ENCODE measurements at places on chromosomes 6 and 20. TPM values are rescaled to one million over a fixed set of nuclear protein-coding genes. Genes with fewer than 3 reads are reported as not detected.
A peak's percentile ranks its signal among the peaks of the same experiment; 100 is the strongest.

DNA sequence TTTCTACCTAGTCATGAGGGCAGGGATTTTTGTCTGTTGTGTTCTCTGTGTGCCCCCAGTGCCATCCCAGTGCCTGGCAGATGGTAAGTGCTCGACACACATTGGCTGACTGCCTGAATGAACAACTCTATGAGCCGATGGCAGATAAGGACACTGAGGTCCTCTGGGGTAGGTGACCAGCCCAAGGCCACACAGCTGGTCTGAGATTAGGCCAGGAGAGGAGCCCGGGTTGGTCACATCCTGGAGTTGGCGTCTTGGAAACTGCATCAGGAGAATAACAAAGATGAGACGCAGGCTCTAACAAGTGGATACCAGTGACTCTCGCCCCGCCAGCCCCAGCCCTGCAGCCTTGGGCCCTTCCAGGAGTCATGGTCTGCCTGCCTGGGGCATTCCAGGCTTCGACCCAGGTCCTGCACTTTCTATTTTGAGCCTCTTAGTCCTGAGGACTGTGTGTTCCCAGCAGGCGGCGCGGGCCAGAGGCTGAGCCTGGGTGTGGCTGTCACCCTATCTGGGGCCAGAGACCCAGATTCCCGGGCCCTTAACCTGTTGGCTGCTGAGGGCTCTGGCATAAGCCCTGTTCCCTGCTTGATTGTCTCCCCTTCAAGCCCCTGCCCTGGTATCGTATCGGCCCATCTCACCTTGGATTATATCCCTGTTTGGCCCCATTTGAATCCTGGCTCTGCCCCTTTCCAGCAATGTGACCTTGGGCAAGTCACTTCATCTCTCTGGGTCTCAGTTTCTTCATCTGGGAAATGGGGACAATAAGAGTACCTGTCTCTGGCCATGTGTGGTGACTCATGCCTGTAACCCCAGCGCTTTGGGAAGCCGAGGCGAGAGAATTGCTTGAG, 88.3 kb downstream of the CEBPB start:
- peak overlapping the region; percentile 77 for H3K27ac ChIP-seq
- peaks cover 37% of the 10 kb centered on the region for H3K4me1 ChIP-seq
- H3K36me3 ChIP-seq, result no peaks in the 10 kb centered on the region
- DNase-seq, result peak; percentile 73
- no peak overlapping the region for H3K4me3 ChIP-seq

Gene ENPP4
- total RNA-seq, result 13.8 TPM

Gene PPP1R16B
- 2.1 TPM for total RNA-seq

- no peak for DNase-seq
- no peak overlapping the region for H3K27ac ChIP-seq
- no peaks in the 10 kb centered on the region for H3K4me1 ChIP-seq
- H3K36me3 ChIP-seq, result no peaks in the 10 kb centered on the region
Measured at GRCh38 chr6:56595490-56596122, 47.1 kb downstream of the DST start.

DNA sequence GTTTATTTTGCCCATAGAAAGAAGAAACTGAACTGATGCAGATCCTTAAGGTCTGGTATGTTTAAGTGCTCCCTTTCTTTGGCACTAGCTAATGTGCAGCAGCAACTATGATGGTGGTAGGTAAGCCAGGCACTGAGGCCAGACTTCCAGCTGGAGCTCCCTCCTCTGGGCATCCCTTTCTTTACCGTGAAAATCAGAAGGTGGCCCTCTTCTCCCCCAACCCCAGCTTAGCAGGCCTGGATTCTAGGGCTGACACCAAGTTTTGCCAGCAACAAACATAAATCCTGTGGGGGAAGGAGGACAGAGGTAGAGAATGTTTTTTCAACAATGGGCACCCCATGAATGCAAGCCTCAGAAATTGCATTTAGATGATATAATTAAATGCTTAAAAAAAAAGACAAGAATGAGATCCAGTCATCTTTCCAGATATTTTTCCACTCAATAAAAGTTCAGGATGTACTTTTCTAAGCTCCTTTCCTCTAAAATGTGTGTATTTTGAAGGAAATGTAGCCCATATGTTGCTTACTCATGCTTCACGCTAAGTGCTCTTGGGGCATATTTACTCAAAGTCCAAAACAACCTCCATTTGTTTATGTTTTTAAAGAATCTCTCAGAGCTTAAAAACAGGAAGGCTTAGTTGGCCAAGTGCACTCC, 123.9 kb upstream of the NXT1 start:
- DNase-seq, result no peak
- no peak overlapping the region for H3K27ac ChIP-seq
- H3K4me3 ChIP-seq, result no peak overlapping the region
- H3K36me3 ChIP-seq, result no peaks in the 10 kb centered on the region

Gene RAET1G
- not detected for total RNA-seq

- peaks cover 7% of the 10 kb centered on the region for H3K4me1 ChIP-seq
- DNase-seq, result peak; percentile 71
- peaks cover 20% of the 10 kb centered on the region for H3K27me3 ChIP-seq
- H3K4me3 ChIP-seq, result peak within 1 kb of the TSS; percentile 53
- H3K27ac ChIP-seq, result no peak within 1 kb of the TSS
Measured at GRCh38 chr20:38926142-38926933, at the start of gene FAM83D. FAM83D (plus strand) TSS chr20:38926417; CDS start chr20:38926443, 26 bp downstream.

GRCh38 chr20:40134176-40134575, 554.9 kb downstream of the MAFB start:
- no peaks in the 10 kb centered on the region for H3K27me3 ChIP-seq
- no peak for DNase-seq
- no peak overlapping the region for H3K4me3 ChIP-seq
- no peak overlapping the region for H3K27ac ChIP-seq
- H3K36me3 ChIP-seq, result no peaks in the 10 kb centered on the region
- no peaks in the 10 kb centered on the region for H3K4me1 ChIP-seq

- no peak overlapping the region for H3K4me3 ChIP-seq
- no peaks in the 10 kb centered on the region for H3K36me3 ChIP-seq
- DNase-seq, result no peak
- no peaks in the 10 kb centered on the region for H3K27me3 ChIP-seq
- peak overlapping the region; percentile 88 for H3K27ac ChIP-seq
- no peaks in the 10 kb centered on the region for H3K4me1 ChIP-seq
Measured at GRCh38 chr20:35093267-35093884, 769 bp upstream of the TRPC4AP start.

DNA sequence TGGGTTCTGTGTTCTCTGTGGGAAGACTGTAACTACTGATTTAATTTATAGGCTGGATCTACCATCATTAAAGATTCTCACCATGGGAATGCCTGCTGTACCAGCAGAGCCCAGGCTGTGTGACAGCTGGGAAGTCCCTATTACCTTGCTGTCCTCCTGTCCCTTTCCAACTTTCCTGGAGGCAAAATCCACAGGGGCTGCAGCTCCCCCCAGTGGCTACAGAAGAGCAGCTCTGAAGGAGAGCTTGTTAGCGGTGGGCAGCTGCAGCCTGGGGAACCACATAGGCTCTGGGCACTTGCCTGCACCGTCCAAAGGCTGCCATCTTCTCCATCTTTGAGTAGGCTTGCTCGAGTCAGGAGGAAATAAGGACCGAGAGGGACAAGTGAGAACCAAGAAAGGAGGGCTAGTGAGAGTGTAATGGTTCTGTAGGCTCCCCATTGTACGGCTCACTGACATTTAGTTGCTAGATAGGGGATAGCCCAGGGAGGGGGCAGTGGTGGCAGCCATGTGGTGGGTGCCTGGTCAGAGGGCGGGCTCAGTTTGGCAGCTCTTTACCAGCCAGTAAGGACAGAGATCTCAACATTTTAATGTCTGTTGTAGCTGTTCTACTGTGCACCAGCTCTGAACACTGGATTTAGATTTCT, 155.1 kb upstream of the MLIP start:
- no peak overlapping the region for H3K4me3 ChIP-seq
- no peaks in the 10 kb centered on the region for H3K36me3 ChIP-seq
- H3K27me3 ChIP-seq, result no peaks in the 10 kb centered on the region
- H3K4me1 ChIP-seq, result peaks cover 5% of the 10 kb centered on the region
- no peak overlapping the region for H3K27ac ChIP-seq
- peak; percentile 35 for DNase-seq

DNA sequence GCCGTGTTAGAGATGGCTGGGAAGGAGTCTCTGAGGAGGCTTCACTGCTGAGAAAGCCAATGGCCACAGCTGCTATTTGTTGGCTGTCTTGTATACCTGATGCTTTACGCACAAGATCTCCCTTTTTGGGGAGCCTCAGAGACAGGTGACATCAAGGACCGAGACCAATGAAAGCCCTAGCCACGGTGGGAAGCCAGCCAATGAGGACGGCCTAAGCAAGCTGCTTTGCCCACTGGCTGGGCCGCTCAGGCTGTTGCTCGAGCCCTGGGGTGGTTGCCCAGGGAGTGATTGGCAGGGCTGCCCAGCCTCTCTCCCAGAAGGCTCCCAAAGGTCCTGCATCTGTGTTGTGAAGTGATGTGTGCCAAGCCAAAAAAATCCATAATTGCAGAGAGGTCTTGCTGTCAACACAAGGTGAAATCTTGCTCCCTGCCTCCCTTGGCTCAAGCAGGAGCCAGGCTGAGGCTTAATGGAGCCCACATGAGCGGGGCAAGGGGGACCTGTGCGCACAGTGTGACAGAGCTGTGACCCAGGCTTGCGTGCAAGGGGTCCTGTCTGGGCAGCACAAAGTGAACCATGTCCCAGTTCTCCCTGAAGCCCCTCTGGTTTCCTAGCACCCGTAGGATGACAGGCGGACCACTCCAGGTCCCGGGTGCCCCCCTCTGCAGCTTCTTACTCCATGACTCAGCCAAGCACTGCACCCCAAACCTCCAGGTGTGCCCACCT, 4.3 kb downstream of the MMP24OS start:
- DNase-seq, result no peak
- H3K27me3 ChIP-seq, result no peaks in the 10 kb centered on the region
- H3K36me3 ChIP-seq, result no peaks in the 10 kb centered on the region

- no peak overlapping the region for H3K27ac ChIP-seq
- no peak overlapping the region for H3K4me3 ChIP-seq
- peak; percentile 7 for DNase-seq
- H3K36me3 ChIP-seq, result no peaks in the 10 kb centered on the region
- no peaks in the 10 kb centered on the region for H3K4me1 ChIP-seq
Measured at GRCh38 chr20:61936701-61937131, 129.0 kb downstream of the TAF4 start.

- DNase-seq, result no peak
- H3K4me3 ChIP-seq, result no peak overlapping the region
- no peaks in the 10 kb centered on the region for H3K4me1 ChIP-seq
- H3K27me3 ChIP-seq, result no peaks in the 10 kb centered on the region
- no peaks in the 10 kb centered on the region for H3K36me3 ChIP-seq
Measured at GRCh38 chr6:94953867-94954631, 623.3 kb upstream of the MANEA start.

DNA sequence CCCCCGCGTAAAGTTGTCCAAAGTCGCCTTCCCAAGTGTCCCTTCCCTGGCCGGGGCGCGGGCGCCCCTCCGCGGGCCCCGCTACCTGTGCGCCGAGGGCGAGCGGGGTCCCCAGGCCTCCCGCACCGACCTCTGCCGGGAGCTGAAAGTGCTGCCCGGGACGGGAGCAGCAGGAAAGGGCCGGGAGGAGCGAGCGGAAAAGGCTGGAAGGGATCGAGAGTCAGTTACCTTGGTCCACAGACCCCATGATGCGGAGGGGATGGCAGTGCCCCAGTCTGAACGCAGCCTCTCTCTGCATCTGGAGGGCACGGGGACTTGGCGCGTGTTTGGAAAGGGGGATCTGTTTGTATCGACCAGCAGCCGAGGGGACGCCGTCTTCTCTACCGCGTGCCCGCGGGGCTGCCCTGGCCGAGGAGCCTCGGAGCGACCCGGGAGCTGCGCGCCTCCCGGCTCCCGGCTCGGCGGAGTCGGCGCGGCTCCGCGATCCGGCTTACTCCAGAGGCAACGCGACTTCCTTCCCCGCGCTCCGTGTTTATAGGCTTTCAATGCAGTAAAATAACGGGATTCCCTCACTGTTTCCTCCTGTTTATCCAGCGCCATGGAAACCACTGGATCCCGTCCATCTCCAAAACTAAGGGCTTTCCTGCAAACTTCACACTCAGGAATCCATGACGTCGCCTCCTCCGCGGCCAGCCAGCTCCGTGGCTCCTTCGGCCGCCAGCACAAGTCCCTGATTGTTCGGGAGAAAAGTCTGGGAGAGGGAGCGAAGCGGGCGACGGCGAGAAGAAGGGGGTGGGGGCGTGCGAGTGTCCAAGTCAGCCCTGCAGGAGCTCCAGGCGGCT, 20.0 kb upstream of the NFATC2 start:
- no peaks in the 10 kb centered on the region for H3K4me1 ChIP-seq
- H3K36me3 ChIP-seq, result no peaks in the 10 kb centered on the region
- H3K27ac ChIP-seq, result peak overlapping the region; percentile 96
- peak overlapping the region; percentile 46 for H3K4me3 ChIP-seq

Gene PCSK2
- 1.0 TPM for total RNA-seq

DNA sequence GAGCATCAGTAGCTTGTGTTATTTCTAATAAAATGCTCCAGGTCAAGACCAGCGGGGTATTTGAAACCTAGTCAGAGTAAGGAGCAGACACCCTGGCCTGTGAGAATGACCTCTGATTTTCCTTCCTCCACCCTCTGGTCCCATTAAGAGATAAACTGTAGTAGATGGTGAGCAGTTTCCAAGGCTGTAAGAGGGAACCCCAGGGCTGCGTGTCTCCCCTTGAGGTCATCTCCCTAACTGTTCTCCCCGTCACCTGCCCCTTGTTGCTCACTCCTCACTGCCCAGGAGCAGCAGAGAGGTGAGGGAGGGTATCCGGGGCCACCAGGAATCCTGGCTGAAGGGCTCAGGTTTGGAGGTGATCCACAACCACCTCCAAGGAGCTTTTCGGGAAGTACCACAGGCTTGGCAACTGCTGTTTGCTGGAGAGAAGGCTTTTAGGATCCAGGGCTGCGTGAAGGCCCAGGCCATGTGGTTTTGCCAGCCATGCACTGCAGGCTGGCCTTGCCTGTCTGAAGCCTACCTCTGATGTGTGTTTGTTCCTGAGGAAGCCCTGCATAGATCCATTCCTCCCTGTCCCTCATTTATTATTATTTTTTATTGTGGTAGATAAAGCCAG, 62.5 kb downstream of the RREB1 start:
- H3K36me3 ChIP-seq, result no peaks in the 10 kb centered on the region
- H3K27me3 ChIP-seq, result no peaks in the 10 kb centered on the region
- H3K4me1 ChIP-seq, result peaks cover 99% of the 10 kb centered on the region

Gene ZSCAN23
- 2.2 TPM for total RNA-seq

DNA sequence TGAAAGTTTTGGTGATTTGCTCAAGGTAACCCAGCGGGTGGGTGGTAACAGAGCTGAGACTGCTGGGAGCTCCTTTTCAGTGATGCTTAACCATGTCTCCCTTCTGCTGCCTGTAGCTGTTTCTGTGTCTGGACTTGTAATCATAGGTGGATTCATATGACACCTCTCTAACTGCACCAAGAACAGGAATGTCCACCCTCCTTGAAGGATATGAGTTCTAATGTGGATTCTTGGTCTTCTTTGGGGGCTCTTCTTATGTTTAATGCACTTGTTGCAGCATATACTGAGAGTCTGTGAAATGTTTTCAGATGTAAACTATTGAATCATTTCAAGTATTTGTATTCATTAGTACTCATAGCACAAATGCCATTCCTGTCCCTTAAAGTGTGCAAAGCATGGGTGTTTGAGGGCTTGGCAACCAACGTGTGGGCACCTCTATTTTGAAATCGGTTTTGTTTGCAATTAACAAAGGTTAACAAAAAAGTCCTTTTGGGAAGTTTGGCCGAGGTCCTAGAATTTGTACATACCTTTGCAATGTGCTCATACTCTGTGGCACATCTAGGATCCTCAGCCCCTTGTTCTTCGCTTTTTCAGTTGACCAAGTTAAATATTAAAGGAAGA, 138.0 kb downstream of the SOX4 start:
- H3K27ac ChIP-seq, result no peak overlapping the region
- H3K36me3 ChIP-seq, result no peaks in the 10 kb centered on the region

Gene SAMD3
- 0.44 TPM for total RNA-seq

Gene ZSCAN31
- total RNA-seq, result 12.8 TPM
